Fibroblast of skin of right biceps (primary cell): ENCODE measurements at places on chromosomes 3 and 15.

GRCh38 chr3:176490357-176490756, 706.9 kb downstream of the TBL1XR1 start:
- DNase-seq: no peak

DNA sequence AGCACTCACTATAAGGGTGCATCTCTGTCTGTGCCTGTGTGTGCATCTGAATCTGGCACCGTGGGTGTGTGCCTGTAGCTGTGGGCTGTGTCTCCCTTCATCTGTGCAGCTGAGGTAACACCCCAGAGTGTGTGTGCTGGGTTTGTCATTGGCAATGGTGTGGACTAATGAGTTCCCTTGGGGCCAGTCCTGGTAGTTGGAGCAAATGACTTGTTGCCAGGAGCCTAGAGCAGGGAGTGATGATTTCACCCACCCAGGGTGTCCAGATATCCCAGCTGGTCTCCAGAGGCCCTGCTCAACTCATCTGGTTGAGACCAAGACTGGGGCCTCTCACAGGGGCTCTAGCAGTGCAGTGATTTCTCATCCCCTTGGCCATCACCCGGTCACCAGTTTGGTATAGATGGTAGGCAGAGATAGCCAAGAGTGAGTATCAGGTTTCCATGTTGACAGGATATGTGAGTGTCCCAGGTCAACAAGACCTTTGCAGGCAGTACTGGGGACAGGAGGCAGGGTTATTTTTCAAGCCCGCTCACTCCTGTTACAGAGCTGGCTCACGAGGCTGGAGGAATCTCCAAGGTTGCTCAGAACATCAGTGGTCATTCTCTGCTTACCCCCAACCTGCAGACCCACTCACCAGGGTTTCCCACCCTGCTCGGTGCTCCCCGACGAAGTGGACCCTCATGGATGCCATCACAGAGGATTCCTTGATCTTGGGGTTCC, 4.1 kb upstream of the HDAC11 start:
- no peak for DNase-seq

- DNase-seq: no peak
Measured at GRCh38 chr3:86416334-86416733, 574.6 kb downstream of the VGLL3 start.

GRCh38 chr15:70584838-70585706, 178.3 kb downstream of the UACA start:
- DNase-seq: peak; percentile 42

GRCh38 chr3:28726840-28727239, 378.2 kb upstream of the AZI2 start:
- DNase-seq: peak; percentile 9
